ENCODE measurements at places on chromosomes 7 and 10.

GRCh38 chr7:123746055-123746454, 2.7 kb downstream of the WASL start:
- no peak for DNase-seq

GRCh38 chr10:72328045-72328828, 26.5 kb downstream of the DNAJB12 start:
- peak; percentile 65 for DNase-seq

DNA sequence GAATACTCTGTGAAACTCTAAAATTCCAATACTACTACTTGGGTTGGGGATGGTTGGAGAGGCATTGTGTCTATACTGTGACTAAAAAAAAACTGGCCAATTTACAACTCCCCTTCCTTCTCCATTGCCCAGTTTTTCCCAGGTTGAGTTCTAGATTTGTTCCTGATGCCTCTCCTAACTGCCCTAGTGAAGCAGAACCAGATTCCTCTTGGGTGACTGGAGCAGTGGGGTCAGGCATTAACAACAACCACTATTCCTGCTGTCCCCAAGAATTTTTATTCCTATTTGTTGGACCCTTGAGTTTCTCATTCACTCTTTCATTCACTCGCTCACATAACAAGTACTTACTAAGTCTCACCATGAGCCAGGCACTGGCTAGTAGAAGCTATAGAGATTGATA, 5.8 kb downstream of the GOT1 start:
- DNase-seq: no peak

DNA sequence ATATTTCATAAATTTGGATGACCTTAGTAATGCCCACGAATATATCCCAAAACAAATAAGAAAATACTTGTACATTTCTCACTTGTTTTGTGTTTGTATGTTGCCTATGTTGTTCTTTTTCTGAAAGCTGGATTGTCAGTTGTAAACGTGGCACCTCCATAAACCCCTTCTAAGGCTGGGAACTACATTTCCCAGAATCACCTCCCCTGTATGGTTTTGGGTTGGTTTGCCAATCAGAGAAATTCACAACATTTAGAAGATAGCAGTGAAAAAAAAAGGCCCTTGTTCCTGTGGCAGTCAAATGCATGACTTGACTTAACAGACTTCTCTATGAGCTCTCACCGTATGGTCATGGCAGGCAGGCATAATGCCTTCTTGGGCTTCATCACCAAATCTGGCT, 676.3 kb upstream of the STEAP1 start:
- no peak for DNase-seq

DNA sequence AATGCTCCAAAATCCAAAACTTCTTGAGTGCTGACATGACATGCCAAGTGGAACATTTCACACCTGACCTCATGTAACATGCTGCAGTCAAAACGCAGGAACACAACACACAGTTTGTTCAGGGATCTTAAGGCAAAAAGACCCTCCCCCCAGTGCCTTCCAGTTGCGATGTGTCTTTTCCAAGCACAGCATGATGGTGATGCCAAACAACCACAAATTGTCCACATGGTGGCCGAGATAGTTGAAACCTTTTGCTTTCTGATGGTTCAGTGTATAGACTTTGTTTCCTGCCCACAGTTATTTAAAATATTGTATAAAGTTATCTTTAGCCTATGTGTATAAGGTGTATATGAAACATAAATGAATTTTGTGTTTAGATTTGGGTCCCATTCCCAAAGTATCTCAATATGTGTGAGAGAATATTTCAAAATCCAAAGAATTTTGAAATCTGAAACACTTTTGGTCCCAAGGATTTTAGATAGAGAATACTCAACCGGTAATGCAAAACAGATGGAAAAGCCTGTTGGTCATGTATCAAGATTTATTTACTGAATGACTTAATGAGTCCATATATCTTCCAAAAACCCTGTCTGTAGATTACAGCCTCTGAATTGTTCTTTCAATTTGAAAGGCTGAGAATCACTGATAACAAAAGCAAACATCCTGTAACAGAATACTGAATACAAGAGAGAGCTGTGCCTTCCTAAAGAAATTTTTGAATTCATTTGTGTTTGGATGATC, 93.4 kb upstream of the OIT3 start:
- peak; percentile 81 for DNase-seq

- DNase-seq: no peak
Measured at GRCh38 chr10:60189861-60190475, 199.7 kb downstream of the ANK3 start.

DNA sequence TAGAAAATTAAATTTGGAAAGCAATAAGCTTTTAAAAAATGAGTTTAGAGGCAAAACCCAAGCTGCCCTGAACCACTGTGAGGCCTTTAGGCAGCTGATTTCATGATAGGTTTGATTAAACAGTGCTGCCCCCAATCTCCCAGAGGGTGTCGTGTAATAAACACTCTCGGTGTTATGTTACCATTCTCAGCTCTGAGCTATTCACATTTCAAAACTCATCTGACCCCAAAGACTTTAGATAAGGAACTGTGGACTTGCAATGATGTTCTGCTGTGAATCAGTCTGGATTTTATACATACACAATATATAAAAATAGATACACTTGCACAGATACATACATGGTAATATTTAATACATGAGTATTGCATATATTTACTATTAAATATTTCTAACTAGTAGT, 120.4 kb downstream of the MALRD1 start:
- DNase-seq: no peak

- DNase-seq: peak; percentile 10
Measured at GRCh38 chr7:29987083-29987482, 2.5 kb downstream of the SCRN1 start.

DNA sequence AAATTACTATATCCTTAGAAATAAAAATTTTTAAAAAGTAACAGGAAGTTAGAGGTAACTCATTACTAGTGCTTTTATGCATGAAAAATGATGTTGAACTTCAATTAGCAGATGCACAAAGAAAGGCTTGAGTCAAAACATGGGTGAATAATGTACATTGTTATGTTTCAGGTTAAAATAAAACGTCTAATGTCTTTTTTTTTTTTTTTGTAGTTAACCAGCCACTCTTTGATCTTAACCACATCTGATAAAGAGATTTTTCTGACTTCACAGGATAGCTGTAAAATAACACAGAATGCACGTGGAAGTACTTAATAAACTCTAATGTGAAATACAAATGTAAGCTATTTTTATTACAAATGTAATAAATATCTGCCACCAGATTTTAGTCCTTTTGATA, 61.7 kb downstream of the GSAP start:
- no peak for DNase-seq

GRCh38 chr7:139811066-139811465, 18.0 kb upstream of the TBXAS1 start:
- DNase-seq: no peak

DNA sequence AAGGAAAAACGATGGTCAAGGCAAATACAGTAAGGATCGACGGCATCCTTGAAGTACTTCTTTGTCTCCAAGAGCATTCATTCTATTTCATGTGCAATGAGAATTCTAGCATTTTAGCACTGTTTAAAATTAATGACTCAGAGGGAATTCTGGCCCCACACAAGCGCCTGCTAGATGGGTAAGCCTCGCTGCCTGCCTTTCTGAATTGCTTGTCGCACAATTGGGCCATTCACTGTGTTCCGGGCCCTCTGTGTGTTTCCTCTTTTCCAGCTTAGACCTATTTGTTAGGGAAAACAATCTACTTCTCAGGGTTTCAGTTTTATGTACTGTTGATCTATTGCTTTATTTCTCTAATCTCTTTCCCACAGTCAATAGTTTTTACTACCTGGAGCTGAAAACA, 204.7 kb upstream of the ZNF32 start:
- DNase-seq: peak; percentile 35

DNA sequence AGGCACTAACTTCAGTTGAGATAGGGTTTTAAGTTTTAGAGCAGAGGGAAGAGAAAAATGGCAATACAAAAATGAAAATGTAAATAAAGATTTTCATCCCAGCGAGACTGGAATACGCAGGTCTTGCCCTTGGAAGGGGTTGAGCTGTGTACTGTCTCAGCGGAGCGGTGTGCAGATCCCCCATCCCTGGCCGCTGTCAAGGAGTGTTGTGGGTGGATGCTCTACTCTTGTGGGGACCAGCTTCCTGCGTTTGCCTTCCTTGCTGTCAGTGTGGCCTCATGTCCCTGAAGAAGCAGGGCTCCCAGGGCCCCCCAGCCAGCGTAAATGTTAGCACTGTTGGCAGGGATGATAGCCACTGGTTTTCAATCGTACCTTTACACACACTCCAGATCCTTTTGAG, 249.7 kb upstream of the PITRM1 start:
- no peak for DNase-seq

DNA sequence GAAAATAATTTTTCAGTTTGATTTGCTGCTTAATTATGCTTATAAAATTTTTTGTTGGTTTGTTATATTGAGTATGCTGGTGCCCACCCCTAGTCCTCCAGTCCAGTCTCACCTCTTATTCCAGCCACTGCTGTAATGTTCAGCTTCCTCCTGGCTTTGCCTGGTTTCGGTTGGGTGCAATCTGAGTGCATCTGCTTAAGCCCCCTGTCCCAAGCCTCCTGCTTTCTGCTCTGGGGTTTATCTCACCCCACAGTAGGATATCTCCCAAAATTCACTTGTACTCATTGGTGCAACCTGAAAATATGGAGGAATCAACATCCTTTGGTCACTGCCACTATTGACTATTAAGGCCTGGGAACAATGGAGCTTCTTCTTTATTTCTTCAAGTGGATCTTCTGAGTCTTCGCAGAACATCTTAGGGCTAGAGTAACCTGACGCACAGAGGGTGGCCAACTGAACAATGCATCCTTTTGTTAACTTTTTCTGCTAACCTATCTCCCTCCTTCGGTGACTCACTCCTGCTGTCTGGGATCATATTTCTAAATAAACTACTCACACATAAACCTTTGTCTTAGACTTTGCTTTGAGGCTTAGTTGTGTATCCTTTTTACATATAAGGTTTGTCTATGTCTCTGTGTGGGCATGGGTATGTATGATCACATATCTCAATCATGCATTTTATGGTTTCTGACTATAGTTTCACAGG, 19.1 kb upstream of the SOSTDC1 start:
- DNase-seq: no peak

Measured in fibroblast of skin of abdomen (primary cell).